Cardiac fibroblast (primary cell): ENCODE measurements at places on chromosomes 11 and 22.

DNA sequence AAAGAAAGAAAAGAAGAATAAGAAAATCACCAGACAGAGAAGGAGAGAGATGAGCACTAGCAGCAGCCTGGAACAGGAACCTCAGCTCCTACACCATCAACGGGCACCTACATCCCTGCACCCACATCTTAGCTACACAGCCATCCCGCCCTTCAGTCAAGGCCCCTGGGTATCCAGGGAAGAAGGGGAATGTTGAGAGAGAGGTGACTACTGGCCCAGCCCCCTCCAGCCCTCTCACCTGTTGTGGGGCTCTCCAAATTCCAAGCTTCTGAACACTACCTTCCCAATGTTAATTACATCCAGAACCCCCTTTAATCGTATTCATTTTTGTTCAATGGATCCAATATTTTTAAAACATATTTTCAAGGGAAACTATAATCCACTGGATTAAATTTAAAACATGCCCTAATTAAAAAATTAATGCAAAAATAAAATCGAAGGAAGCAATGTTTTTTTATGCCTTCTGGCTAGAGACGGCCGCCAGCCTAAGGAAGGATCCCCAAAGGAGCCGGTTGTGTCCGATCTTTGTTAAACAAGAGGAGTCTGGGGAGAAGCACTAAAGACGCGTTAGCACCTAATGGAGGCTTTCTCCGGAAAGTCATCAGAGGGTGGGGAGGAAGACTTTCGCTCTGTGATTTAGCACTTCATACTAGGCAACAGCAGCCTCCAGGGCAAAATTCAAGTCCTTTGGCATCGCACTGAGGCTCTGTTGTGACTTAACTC, 9.5 kb downstream of the TPST2 start:
- DNase-seq: no peak

DNA sequence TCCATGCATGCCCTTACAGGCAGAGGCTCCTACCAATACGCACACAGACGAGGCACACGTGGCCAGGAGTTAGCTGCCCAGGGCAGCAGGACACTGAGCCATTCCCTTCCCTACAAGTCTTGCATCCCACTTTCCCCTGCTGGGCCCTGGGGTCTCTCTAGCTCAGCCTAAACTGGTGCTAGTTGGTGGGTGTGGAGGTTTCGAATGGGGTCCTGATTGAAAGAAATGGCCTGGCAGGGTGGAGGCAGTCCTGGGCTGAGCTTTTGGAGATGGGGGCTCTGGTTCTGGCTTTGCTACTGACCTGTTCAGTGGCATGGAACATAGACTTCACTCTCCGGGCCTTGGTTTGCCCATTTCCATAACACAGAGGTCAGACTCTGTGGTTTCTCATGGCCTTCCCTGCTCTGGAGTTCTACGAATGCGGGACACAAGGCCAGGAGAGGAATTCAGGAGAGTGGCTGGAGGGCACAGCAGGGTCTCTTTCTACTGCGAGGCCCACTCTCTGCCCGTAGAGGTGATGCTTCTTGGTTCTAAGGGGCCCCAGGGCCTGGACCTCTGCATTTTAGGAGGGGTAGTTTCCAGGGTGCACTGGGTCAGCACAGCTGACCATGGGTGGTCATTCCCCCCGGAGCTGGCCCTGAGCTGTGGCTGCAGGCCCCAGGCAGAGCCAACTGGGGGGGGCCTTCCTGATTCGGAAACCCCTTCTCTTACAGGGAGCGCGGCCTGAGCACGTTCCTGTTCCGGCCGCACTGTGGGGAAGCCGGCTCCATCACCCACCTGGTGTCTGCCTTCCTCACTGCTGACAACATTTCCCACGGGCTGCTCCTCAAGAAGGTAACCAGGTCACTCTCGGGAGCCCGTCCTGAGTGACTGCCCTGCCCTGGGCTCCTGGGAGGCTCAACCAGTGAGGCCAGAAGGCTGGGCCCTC, 40.0 kb downstream of the RNF141 start:
- no peak for DNase-seq

GRCh38 chr11:47688111-47688510, 27.1 kb downstream of the AGBL2 start:
- DNase-seq: no peak

DNA sequence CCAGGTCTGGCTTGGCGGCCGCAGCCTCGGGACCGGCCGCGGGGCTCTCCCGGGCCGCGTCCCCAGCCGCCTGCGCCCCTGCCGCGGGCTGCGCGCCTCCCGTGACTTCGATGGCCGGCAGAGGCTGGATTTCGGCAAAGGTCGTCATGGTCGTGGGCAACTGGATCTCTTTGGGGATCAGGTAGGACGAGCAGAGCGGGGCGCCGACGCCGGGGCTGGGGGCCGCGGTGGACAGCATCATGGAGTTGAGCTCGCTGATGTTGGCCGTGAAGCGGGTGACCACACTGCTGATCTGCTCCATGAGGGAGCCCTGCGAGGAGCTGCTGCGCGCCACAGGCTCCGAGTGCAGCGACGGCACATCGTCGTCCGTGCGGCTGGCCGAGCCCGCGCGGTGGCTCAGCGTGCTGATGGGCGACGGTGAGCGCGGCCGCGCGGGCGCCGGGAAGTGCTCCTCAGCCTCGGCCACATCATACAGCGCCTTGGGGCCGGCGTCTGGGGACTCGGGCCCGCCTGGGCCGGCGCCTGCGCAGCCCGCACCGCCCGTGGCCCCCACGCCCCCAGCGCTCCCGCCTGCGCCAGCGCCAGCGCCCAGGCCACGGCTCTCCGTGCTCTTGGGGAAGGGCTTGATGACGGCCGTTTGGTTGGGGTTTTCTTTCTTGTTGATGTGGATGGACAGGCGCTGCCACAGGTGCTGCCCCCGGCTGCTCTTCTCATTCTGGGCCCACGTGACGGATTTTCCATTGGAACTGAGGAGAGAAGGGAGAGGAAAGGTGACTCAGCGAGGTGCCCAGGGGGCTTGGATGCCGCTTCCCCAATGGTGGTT, 171.4 kb upstream of the CTSC start:
- peak; percentile 33 for DNase-seq

GRCh38 chr11:61736310-61736709, 16.1 kb upstream of the MYRF start:
- no peak for DNase-seq

GRCh38 chr22:50729391-50730012, 8.5 kb upstream of the ACR start:
- no peak for DNase-seq

DNA sequence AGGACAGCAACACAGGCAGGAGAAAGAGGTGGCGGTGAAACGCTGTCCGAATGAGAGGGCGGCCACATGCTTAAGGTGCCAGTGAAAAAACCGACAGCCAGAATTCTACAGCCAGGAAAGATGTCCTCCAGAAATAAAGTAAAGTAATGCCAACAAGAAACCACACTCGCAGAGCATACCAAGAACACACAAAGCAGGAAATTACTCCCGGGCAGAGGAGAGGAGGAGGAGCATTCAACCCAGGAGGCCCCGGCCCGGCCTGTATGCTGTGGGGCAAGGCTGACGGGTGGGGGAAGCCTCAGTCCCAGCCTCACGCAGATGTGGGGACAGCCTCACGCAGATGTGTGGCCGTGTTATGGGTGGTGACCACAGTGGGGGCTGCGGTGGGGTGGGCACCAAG, 28.0 kb downstream of the CHID1 start:
- DNase-seq: no peak
